ENCODE measurements at places on chromosomes 11 and 22.

DNA sequence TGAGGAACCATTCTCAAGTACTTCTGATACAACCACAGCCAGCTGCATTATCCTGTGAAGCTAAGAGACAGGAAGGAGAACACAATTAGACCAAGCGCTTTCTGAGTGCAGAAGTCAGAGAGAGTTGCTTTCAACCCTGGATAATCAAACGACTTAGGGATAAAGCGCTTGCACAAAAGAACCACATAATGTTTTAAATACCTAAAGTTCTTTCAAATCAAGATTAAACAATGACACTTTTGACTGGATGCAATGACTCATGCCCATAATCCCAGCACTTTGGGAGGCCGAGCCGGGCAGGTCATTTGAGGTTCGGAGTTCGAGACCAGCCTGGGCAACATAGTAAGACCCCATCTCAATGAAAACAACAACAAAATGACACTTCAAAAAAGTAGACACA is 145.1 kb downstream of the SWAP70 start:
- DNase-seq: no peak

GRCh38 chr11:88167853-88168252 is 7.4 kb downstream of the RAB38 start:
- no peak for DNase-seq

DNA sequence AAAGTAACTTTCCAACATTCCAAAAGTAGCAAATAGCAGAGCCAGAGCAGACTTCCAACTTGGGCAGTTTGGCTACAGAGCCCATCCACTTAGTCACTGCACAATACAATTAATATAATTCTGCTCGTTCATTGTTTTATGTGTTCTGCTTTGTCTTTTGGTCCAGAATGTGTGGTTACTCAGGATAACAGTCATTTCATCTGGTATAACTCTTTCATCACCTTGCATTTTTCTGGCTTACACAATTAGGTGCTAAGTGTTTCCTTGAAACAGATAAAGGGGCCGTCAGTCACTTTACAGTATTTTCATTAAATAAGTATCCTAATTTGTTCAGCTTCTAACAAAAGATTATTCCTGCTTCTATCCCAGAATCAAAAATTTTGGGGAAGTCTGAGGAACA is 87.2 kb downstream of the LARGE2 start:
- no peak for DNase-seq

DNA sequence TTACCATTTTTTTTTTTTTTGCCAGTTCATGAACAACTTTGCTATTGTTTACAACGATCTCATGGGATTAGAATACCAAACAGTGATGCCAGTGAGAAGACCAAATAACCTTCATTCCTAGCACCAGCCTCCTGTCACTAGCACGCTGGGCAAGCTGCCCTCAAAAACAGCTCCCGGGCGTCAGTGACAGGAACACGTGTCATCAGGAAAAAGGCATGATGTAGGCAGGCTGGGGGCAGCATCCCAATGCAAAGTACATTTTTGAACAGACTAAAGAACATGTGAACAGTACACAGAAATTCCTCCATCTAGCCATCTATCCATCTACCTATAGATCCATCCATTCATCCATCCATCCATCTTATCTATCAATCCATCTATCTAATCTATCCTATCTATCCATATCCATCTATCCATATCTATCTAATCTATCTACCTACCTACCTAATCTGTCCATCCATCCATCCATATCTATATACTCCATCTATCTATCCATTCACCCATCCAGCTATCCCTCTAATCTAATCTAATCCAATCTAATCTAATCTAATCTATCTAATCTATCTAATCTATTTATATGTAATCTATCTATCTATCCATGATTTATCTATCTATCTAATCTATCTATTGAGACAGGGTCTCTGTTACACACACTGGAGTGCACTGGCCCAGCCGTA is 378.5 kb downstream of the SHANK2 start:
- no peak for DNase-seq

- DNase-seq: no peak
Observed at GRCh38 chr11:9029422-9029821, 25.6 kb upstream of the NRIP3 start.

All from frontal cortex (tissue), 4 donors.